Nephron progenitor cell (in vitro differentiated cells): ENCODE measurements at places on chromosomes 6 and 20.

GRCh38 chr6:166423051-166423745, 40.5 kb upstream of the MPC1 start:
- DNase-seq: no peak

GRCh38 chr20:57158474-57158873, 108.0 kb downstream of the BMP7 start:
- DNase-seq: no peak

DNA sequence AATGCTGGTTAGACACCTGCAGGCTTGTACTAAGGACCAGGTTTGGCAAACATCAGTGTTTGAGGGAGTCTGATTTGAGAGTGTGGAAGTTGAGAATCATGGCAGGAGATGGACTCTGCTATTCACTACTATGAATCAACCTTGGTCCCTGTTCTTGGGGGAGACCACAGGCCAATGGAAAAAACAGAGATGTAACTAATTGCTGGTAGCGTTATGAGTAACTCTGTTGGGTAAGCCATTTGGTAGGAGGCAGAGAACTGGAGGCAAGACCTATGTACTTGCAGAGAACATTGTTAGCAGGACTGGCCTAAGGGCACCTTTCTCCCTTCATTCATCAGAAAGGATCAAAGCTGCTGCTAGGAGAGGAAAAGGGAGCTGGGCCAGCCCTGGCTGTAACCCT, 8.3 kb upstream of the WFDC2 start:
- no peak for DNase-seq

GRCh38 chr6:151018046-151018445, 152.5 kb downstream of the MTHFD1L start:
- DNase-seq: no peak
